ENCODE measurements at places on chromosomes 13 and 19.

DNA sequence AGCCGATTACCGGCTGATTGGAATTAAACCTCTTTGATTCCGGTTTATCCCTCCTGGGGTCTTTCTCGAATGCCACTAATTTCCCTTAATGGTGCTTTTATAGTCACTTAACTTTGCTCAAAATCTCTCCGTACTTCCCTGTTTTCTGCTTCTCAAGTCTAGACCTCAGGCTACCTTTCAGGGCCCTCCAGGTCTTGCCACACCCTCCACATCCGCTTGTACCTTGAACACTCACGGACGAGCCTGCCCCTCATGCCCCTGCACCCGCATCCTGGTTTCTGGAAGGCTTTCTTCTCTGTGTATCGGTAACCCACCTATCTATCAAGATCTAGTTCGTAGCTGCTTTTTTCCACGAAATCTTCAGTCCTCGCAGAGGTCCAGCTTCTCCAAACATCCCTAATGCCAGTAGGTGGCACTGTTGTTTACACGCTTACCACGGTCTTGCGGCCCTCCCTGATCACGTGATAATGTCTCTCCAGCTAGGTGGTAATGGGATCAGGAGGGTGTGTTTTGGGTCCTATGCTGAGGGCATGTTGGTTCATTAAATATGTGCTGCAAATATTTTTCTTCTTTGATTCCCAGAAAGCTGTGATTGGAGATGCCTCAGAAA, 13.8 kb downstream of the ATP12A start:
- peak; percentile 41 for DNase-seq

DNA sequence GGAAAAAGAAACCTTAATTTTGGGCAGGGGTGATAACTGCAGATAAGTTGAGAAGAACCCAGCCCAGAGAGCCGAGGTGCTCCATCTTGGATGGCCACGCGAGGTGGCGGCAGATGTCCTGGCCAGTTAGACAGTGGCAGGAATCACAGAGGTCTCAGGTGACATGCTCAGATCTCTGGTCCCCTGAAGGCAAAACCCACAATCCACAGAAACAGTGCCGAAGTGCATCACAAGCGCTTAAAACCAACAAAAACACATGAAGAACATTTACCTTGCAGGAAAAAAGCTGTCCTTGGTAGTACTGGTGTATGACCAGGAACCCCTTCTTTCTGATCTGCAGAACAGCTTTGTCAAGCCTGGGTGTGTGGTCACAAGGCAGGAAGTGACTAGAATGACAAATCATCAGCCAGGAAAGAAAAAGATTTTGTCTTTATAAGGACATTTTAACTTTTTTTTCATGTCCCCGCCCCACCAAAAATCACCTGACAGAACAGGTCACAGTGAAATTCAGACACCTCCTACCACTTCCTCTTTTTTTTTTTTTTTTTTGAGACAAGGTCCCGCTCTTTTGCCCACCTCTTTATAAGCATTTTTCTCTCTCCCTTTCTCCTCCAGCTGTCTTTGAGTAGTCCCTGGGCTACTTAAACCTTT, at the start of gene LCP1:
TSS of gene LCP1 (minus strand) at position 338 of the 651 bp plus-strand sequence. CDS start 22,515 bp downstream, outside the sequence.
- peak; percentile 81 for DNase-seq

DNA sequence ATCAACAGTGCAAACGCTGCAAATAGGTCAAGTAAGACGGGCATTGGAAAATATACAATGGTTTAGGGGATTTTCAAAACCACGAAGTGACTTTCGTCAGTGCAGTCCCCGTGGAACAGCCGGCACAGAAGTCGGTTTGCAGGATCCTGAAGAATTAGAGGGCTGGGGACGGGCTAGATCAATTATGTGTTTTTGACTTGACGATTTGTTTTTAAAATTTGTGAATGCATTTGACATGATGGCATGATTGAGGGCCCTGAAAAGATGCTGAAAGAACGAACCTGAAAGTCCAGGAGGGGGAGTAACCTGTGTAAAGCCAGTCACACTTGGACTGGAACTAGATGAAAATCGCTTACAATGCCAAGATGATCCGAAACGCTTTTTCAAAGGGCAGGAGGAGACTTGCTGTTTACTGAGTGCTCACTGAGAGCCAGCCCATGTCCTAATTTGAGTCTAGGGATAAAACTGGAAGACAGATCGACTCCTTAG, 8.9 kb upstream of the DGKH start:
- DNase-seq = no peak

DNA sequence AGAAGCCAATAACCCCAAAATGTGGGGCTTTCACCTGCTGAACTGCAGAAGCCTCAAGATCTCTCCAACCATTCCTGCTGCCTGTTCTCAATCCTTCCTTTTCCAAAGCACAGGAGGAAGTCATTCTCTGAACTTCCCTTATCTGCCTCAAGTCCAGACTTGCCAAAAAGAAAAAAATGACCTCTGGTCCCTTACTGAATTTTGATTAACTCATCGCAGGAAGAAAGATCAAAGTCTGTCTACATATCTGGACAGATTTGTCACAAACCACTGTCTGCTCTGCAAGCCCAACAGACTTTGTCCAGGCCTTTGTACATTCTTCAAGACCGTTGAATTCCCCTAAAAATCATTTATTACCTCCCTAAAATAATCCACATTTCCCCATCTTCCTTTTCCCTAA, 126.5 kb upstream of the NBEA start:
- DNase-seq = no peak

DNA sequence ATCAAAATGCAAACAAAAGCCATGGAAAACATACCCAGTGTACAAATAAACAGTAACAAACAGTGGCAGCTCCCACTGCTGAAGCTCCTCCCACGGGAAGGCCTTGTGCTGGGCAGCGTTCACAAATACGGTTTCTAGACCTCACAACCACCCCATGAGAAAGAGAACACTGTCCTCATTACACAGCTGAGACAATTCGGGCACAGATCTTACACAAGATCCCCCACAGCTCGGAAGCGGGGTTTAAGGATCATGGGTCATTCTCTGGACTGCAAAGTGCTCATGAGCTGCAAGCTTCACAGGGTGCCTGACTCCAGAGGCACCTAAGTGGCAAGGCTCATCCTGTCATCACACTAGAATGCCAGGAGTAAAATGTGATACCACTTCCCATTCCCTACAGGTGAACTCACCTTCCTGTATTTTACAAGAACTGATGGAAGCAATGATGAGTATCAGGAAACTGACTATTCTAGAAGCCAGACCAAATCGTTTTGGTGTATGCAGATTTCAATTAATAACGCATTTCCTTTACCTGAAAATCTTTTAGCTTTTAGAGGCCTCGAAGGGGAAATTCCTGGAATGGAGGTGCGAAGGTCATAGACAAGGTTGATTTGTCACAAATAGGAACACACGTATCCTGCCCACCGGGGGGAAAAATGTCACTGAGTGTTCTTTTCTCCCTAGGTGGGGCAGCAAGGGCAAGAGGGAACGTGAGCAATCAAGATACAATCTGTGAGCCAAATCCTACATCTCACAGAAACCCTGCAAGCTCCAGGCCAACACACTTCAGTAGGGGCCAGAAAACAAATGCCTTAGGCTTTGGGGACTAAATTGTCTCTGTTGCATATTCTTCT, 41.2 kb downstream of the STK24 start:
- no peak for DNase-seq

DNA sequence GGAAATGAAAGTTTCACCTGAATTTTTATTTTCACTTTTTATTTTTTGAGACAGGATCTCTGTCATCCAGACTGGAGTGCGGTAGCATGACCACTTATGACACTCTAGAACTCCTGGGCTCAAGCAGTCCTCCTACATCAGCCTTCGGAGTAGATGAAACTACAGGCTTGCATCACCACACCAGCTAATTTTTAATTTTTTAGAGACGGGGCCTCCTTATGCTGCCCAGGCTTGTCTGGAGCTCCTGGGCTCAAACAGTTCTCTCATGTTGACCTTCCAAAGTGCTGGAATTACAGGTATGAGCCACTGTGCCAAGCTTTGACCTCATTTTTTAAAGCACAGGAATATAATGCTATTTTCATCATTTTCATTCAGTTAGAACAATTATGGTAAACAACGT, 297.0 kb upstream of the KLHL1 start:
- no peak for DNase-seq

DNA sequence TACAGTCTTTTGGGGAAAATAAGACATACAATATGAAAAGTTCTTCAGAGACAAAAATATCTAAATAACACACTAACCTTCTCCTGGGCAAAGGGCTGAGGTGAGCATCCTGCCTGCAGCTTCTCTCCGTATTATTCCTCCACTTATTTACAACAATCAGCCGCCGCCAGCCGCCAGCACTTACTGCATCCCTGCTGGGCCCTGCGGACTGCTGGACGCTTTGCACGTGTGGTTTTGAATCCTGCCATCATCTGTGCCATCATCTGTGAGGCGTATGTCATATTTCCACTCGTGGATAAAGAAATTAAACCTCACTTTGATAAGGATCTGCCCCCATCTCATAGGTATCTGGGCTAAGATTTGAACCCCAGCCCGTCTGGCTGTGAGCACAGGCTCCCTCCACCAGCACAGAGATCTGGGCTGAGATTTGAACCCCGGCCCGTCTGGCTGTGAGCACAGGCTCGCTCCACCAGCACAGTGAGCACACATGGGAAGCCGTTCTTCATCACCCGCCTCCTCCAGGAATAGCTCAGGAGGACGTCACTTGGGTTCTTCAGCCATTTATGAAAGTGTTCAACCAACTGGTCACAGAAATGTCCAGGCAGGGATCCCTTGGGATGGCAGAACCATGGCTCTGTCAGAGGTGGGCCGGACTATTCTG, 35.2 kb upstream of the TUBGCP3 start:
- no peak for DNase-seq

All from stimulated activated CD4-positive, alpha-beta T cell treated with anti-CD3 and anti-CD28 coated beads, Interleukin-1b, Interleukin-23, amount 100 ng/mL, for 48 hours (primary cell).